Urinary bladder (tissue), 4 donors: ENCODE measurements at places on chromosomes 2 and 18. TPM values are rescaled to one million over a fixed set of nuclear protein-coding genes. Genes with fewer than 3 reads are reported as not detected.

GRCh38 chr18:23553887-23554286, 32.4 kb downstream of the NPC1 start:
- DNase-seq: no peak

Gene SULT1C2
- 0.15 TPM for polyA plus RNA-seq

- no peak for DNase-seq
These were observed 57.0 kb upstream of the CYRIA start for GRCh38 chr2:16722677-16723076.

Gene TCF4
- 46.3 TPM for polyA plus RNA-seq

Gene NEU2
- polyA plus RNA-seq: not detected

DNA sequence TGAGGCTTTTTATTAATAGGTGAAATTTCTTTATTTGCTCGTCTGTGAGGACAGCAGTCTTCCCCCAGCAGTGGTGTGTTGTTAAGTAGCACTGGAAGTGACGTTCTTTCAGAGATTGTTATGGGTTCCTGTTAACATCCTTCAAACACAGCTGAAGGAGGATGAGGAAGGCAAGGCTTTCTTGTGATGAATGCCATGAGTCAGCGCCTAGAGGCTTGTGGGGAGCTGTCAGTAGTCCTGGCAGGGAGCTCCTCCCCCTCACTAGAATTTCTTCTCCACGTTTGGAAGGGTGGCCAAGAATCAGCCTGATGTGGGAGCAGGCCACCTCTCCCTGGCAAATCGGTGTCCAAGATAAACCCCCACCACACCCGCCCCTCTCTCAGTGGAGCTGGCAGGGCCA, 113.2 kb downstream of the ARHGEF4 start:
- DNase-seq: no peak

DNA sequence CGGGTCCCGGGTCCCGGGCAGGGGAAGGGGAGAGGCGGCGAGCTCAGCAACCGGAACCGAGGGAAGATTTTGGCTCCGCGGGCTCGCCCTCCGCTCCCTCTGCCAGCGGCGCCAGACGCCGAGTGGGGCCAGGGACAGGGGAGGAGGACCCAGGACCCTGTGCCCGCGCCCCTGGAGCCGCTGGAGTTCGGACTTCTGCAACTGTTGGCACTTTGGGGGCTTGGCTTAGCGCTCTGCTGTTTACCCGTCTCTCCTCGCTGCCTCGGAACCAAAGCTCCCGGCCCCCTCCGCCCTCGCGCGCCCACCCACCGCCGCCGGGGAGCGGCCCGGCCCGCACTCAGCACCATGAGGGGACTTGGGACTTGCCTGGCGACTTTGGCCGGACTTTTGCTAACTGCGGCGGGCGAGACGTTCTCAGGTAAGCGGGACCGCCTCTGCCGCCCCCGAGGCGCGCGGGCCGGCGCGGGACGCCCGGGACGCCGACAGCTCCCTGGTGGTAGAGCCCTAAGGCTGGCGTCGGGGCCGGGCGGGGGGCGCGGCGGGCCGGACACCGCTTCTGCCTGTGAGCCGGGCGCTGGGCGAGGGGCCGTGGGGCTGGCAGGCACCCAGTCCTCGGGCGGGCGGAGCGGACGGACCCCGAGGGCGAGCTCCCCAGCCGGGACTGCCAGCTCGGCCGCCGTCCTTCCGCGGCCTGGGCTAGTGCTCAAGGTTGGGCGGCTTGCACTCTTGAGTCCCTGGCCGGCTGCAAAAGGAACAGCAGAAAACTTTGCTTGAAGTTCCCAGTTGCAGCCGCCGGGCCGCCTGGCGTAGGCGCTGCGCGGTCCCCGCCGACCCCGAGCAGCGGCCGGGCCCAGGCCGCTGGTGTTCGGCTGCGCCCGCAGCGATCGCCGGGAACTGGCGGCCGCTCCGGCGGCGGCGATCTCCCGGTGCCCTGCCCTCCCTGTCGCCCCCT, 634 bp downstream of the PTPRM start:
- no peak for DNase-seq

GRCh38 chr2:240566203-240567136, 1.8 kb upstream of the RNPEPL1 start:
- peak; percentile 46 for DNase-seq

Gene TTN
- 0.04 TPM for polyA plus RNA-seq

Gene FOXD4L1
- polyA plus RNA-seq: 0.03 TPM

Gene TCF23
- 0.08 TPM for polyA plus RNA-seq

DNA sequence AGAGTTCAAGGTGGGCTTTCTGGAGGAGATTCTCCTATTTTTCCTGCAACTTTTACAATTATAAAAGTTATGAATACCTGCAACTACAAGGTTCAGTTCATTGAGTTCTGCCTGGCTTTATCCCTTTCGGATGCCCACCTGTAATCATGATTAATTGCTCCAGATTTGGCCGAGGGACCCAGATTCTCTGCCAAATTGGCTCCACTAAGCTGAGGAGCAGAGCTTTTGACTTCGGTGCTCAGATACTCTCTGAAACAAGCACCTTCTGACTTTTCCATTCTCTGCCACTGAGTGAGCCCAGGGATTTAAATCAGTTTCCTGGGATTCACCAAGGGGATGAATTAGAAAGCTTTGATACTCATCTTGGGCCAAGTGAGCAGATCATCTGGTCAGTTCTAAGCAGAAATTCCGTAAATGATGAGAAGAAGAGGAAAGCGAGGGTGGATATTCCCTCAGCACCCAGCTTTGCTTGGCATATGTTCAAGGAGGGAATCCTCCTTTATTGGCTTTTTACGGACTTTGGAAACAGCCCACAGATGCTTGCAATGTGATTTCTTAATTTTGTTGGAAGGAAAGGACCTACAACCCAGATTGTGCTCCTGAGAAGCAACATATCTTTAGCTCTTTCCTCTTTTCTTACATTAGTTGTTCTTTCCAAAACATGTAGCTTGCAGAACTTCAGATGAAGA, 179.2 kb downstream of the SETBP1 start:
- DNase-seq: no peak

DNA sequence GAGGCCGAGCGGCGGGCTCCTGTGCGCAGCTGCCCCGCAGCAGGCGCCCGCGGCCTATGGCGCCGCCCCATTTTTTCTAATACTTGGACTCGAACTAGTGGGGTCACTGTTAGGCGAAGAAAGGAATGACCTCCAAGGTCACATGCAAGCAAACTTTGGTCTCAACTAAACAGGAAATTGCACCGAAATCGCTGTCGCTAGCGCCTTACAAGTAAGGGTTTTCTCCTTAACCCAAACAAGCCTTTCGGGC, 339 bp downstream of the ACAA2 start:
- DNase-seq: no peak

- no peak for DNase-seq
These were observed 160.8 kb downstream of the PHLPP1 start for GRCh38 chr18:62876111-62876510.

DNA sequence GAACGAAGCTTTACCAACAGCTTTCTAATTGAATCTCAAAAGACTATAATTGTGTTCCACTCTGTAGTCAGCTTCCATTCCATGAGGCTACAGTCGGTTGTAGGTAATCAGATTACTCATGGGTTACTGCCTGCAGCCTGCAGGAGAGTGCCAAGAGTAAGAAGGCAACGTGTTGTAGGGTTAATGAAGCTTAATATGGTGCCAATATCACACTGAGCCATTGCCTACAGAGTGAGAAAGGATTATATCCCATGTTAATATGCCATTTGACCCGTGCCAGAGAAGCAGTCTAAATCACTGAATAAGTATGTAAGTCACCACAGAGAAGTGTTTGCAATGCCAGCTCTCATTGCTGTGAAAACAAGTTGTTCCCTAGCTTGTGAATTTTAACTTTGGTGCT, 734.5 kb upstream of the ACVR2A start:
- no peak for DNase-seq

- DNase-seq: no peak
These were observed 77.0 kb downstream of the VSNL1 start for GRCh38 chr2:17617516-17617915.

DNA sequence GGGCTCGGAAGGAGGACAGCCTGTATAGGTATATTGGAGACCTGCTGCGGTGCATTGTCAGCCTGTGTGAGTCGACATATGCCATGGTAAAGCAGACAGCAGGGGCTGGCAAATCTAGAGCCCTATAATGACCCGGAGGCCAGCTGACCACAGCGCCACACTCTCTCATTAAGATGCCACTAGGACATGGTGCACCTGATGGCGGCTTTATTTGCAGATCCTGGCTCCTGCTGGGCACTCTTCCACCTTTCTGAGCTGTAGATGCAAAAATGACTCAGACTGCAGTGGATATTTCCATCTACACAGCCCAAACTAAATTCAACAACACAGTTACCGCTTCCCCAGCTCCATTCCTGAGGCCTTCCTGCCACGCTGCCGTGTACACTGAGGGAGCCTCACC, 389.9 kb downstream of the TNS1 start:
- no peak for DNase-seq

Gene LRP2
- polyA plus RNA-seq: not detected

DNA sequence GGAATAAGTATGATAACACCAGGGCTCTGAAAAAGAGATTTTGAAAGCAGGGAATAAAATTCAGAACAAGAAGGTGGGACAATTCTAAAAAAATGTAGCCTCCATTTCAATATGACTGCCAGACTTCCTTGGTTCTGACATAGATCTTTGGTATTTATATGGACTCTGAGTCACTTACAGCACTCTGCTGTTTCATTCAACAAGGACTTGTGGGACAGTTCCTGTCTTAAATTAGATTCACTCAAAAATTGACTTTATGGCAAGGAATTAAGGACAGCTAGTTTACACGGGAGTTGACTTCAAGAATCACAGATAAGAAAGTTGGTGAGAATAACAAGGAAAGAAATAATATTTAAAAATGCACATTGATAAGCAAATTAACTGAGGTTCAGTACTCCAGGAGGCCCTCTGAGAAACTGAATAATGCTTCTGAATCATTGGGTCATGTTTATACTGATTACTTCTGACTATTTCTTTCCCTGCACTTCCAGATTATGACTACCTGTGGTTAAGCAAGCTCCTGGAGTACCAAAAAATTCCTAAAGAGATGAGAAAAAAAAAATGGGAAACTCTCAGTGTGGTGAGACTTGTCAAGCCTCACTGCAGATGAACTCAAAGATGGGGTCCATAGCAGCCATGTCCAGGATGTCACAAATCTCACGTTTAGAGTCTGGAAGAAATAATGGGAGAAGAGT, 828.3 kb upstream of the PIK3C3 start:
- no peak for DNase-seq

DNA sequence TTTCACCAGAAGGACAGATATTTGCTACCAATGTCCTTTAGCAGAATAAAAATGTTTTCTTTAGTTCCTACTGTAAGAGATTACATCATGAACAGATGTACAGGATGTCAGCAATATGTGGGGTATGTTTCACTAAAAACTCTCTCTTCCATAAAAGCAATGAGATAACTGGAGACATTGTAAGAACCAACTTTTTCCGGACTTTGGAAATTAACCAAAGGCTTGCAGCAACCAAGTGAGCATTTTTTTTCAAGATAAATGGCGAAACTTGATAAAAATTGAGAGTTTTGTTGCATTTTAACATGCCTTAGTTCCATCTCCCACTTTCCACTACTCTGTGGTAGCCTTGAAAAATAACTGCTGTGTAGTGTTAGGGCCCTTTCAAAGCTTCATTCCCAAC, 429.8 kb upstream of the CDH2 start:
- no peak for DNase-seq

GRCh38 chr2:153834662-153835061, 37.1 kb upstream of the GALNT13 start:
- DNase-seq: no peak

DNA sequence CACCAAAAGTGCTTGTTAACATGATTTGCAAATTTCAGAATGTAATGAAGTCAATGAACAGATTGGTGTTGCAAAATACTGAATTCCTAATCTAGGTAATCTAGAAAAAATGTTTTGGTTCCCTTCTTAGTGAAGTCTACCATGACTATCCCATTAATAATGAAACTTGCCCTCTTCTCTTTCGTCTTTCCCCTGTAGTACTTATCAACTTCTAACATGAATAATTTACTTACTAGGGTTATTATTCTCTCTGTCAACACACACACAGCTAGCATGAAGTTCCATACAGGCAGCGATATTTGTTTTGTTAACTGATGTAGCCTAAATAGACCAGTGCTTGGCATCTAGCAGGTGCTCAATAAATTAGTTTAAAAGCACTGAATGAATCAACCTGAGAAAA, 160.2 kb downstream of the NCK2 start:
- no peak for DNase-seq
